Cardiac fibroblast (primary cell): ENCODE measurements at places on chromosomes 12 and 14.
A peak's percentile ranks its signal among the peaks of the same experiment; 100 is the strongest.

DNA sequence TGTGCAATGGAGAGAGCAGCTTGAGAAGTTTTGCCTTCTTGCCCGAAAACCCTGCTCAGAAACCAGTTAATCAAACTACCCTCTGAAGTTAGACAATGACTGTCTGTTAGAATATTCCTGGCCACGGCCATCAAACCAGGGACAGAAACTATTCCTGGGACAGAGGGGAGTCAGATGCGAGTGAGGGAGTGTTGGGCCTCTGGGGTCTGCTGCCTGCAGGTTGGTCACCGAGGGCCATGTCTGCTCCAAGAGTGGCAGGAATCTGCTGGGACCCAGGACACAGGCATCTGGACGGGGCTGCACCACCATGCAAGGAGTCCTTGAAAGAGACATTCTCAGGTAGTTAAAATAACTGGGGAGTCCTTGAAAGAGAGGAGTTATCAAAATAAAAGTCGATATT lies 16.9 kb upstream of the EIF2B2 start:
- DNase-seq = no peak

GRCh38 chr12:69689638-69690037 lies 9.5 kb downstream of the BEST3 start:
- no peak for DNase-seq

DNA sequence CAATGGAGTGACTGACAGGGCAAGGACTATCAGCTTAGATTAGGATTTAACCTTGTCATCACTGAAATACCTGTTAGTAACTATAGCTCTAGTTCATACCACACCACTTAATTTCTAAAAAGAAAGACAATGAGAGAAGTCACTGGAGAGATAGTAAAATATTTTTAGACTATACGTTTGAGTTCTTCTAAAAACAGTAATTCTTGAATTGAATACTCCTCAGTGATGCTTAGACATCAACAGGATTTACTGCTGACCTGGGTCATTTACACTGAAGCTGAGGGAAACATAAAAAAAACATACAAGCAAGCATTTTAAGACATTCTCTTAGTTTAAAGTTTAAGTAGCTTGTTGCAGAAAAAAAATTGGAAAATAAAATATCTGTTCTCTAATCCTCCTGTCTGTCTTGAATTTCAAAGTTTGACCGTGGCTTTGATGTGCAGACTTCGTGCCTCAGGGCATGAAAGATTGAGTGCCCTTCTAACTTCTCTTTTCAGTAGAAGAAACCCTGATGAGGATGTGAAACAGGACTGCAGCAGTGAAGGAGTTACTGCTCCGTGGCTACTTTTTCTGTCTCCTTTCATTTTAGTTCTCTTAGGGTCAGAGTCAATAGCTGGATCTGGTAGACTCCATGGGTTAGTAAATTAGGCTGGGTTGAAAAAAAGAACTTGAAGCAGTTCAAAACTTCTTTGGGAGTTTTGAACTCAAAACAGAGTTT lies 172.2 kb downstream of the PTPRO start:
- DNase-seq = no peak

DNA sequence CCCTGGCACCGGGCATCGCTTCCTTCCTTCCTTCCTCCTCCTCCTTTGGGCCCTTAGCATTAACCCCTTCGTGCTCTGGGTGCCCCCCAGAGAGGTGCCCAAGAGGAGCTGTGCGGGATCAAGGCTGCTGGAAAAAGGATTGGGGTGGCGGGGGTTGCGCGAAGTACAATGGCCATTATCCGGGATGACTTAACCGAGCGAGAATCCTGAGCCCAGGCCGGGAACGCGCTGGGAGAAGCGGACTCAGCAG lies 2.8 kb downstream of the DHH start:
- DNase-seq = peak; percentile 47

DNA sequence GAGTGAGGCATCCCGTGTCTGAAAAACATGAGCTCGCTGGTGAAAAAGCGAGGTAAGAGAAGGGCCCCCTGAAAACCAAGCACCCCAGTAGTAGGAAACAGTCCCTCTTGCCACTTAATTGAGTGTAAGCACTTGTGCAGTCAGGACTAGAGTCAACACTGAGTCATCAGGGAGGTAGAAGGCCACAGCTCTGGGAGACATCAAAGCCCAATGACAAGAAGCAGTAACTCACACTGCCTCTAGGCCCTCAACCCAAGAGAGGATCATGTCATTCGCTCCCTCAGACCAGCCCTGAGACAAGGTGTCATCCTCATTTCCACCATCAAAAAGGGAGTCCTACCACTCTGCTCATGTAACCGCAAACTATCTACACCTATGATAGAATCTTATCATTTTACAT lies 17.8 kb downstream of the POMT2 start:
- DNase-seq = no peak

DNA sequence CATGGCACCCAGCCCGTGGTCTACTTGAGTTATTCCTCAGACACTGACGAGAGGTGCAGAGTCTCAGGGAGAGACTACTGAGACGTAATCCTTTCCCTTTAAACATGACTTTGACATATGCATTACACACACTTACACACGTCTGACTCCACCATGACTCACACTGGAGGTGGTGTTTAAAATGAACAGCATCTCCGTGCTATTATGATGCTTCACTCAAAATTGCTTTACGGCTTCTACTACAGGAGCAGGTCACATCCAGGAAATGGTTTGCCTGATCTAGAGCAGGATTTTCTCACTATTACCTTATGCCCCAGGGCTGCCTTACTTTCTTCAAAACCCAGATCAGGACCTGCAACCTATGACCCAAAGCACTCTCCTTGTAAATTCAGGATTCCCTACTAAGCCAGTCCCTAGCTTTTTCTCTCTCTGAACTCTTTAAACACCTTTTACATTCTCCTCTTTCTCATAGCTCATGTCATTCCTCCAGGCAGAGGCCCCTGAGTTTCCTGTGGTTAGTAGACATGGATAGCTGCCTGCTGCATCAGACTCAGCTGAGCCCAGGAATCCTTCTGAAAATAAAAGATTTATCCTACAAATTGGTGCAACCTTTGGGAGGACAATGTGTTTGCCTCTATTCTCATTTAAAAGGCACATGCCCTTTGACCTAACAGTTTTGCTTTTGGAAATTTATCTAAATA lies 31.2 kb downstream of the TMCC3 start:
- DNase-seq = peak; percentile 95
